ENCODE measurements at places on chromosomes 2 and 18. TPM values are rescaled to one million over a fixed set of nuclear protein-coding genes. Genes with fewer than 3 reads are reported as not detected.

DNA sequence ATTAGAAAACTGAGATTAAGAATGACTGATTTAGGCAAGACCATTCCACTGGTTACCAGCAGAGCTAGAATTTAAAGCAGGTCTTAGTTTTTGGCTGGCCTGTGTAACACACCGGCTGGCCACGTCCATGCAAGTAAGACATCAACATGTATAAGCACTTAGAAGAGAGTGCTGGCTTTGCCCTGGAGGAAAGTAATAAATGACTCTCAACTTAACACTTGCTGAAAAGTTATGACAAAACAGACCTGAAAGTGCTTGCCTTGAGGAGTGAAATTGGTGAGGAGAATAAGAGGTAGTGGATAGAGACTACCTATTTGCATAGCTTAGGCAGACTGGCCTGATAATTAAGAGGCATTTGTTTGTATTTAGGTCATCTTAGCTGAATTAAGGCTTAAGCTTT is 165.7 kb upstream of the KCNJ3 start:
- no peak for ATAC-seq

DNA sequence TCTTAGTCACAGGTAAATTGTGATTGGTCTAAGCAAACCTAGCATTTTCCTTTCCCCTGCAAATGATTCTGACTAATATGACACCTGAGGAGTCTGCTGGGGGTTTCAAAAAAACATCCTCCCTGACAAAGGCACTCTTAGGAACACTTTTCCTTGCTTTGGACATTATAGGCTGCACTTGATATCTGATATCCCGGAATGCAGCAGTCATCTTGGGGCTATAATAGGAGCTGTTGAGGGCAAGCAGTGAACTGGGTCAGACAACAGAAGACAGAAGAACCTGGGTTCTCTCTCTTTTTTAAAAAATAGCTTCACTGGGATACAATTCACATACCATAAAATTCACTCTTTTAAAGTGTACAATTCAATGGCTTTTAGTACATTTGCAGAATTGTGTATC is 229.3 kb downstream of the RAB3GAP1 start:
- ATAC-seq = no peak

Gene NOSTRIN
- total RNA-seq = 0.29 TPM

- no peak for ATAC-seq
Observed at GRCh38 chr2:44650796-44651195, 289.0 kb downstream of the CAMKMT start.

DNA sequence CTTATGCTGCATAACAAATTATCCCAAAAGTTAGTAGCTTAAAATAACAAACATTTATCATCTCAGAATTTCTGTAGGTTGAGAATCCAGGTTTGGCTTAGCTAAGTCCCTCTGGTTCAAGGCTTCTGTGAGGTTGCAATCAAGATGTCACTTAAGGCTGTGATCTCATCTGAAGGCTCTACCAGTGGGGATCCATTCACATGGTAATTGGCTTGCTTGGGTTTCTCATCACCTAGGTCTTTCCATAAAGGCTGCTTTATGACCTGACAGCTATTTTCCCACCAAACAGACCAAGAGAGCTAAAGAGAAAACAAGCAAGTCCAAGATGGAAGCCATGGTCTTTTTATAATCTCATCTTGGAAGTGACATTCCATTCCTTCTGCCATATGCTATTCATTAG is 137.3 kb downstream of the DTNA start:
- ATAC-seq = no peak

- no peak for ATAC-seq
Observed at GRCh38 chr2:86204458-86204857, 5.2 kb downstream of the MRPL35 start.

Gene IFIH1
- 24.8 TPM for total RNA-seq

Gene NLRC4
- total RNA-seq = 0.13 TPM

Gene QPCT
- total RNA-seq = 0.53 TPM

All from activated T-helper 17 cell treated with anti-CD3 and anti-CD28 coated beads, Interleukin-2, amount 50 U/mL, for 72 hours (primary cell).